Activated naive CD8-positive, alpha-beta T cell treated with anti-CD3 and anti-CD28 coated beads, Interleukin-2, amount 10 ng/mL, durations not matched to agents 7 days and 5 days (primary cell): ENCODE measurements at places on chromosomes 11 and 22. TPM values are rescaled to one million over a fixed set of nuclear protein-coding genes. Genes with fewer than 3 reads are reported as not detected.
A peak's percentile ranks its signal among the peaks of the same experiment; 100 is the strongest.

DNA sequence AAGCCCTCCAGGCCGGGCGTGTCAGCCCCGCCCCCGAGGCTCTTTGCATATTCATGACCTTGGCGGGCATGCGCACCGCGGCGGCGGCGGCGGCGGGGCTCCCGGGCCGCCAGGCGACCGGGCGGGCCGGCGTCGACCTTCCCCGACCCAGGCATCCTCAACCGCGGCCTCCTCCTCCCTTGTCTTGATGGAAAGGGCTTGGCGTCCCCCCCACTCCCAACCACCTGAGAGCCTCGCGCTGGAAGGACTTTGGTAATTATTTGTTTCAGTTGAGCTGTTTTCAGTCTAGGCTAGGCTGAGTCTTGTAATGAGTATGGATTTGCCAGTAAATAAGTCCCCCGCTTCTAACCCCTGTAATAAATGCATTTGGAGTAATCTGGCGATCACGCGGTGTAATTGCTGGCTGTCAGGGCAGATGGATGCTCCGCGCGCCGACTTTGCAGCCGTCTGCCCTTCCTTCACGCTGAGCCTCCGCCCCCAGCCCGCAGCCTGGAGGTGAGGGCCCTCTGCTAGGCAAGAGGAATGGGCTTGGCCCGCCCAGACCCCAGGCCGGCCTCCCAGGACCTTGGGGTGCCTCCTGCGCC lies 25.2 kb downstream of the FLRT1 start:
- DNase-seq, result peak; percentile 79

DNA sequence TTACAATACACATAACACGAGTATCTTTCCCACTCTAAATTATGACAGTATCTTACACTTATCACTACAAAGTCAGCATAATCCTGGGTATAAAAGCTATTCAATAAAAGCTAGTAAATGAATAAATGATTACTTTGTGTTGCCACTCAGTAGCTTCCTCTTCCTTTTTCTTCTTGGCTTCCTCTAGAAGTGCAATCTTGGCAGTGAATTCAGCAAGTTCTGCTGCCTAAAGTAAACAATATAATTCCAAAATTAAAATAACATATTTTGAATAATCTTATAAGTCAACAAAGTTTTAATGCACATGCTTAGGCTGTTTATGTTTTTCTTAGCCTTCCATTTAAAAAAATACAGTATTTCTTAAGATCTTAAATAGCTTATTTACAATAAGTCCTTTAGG lies 60.4 kb downstream of the RDX start:
- no peak for DNase-seq

DNA sequence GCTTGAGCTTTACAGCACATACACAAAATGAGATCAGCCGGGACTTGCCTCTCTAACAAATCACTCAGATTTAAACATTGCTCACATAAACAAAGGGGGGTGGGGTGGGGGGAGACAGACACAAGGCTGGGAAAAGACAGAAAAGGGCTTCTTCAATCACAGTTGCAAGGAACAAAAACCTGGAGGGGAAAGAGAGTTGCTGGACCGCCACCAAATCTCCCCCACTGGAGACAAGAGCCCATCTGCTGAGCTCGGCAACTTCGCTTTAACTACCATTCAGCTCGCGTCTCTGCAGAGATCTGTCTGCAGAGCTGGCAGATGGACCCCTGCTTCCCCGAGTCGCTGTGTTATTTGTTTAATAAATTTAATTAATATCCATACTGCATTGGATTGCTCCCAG lies 165.0 kb downstream of the RCN1 start:
- no peak for DNase-seq

GRCh38 chr11:13713982-13714381 lies 45.5 kb downstream of the FAR1 start:
- no peak for DNase-seq

DNA sequence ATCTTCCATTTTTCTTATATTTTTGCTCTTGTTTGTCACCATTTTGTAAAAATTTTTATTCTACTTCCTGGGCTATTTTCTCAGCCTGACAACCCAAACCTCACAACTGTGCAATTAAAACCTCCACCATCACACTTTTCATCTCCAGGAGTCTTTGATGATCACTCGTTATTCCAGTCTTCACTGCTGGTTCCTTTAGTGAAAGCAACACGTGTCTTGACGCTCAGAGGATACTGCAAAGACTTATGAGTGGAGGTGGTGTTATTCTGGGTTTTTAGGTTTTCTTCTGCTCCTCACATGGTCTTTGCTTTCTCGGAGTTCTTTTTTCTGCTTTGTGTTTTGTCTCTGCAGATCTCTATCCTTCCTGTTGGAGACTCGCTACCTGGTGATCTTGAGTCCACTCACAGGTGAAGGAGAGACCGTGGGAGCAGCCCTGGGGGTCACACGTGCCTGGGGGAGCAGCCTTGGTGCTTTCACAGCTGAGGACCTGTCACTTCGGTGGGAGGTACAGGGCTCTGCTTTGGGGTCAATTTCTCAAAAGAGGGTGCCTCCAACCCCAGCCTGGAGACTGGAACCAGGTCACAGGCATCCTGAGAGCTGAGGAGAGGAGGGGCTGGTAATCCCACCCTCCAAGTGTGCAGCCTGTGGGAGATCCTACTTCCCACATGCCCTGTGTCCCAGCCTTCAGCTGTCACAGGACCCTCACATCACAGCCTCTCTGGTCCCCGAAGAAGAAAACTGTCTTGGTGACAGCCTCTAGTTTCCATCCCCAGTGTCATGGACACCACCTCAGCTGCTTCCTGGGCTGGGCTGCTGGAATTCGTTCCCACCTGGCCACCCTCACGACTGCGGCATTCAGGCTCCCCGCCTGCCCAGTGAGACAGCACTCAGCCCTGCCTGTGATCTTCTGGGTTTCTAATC lies 11.0 kb downstream of the SULT4A1 start:
- DNase-seq, result no peak

DNA sequence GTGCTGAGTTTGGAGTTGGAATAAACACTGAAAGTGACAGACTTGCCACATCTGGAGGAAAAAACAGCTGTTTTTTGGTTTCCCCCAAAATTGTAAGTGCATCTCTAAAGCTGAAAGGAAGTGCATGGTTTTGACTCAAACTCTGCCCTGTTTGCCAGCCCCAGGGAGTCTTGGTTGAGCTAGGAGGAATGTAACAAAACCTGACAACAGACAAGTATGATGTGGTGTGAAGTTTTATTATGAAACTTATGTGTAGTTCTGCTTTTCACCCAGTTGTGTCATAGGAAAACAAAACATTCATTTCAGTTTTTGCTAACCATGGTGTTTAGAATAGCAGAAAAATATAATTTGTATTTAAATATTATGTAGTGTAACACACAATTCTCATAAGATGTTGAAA lies 31.7 kb upstream of the PDE3B start:
- DNase-seq, result no peak

- DNase-seq, result no peak
These were observed 17.1 kb downstream of the TENM4 start for GRCh38 chr11:79423736-79424135.

GRCh38 chr11:12222055-12222792 lies 111.8 kb downstream of the MICAL2 start:
- no peak for DNase-seq

- DNase-seq, result no peak
These were observed 33.4 kb downstream of the ARFGAP2 start for GRCh38 chr11:47143322-47143721.

DNA sequence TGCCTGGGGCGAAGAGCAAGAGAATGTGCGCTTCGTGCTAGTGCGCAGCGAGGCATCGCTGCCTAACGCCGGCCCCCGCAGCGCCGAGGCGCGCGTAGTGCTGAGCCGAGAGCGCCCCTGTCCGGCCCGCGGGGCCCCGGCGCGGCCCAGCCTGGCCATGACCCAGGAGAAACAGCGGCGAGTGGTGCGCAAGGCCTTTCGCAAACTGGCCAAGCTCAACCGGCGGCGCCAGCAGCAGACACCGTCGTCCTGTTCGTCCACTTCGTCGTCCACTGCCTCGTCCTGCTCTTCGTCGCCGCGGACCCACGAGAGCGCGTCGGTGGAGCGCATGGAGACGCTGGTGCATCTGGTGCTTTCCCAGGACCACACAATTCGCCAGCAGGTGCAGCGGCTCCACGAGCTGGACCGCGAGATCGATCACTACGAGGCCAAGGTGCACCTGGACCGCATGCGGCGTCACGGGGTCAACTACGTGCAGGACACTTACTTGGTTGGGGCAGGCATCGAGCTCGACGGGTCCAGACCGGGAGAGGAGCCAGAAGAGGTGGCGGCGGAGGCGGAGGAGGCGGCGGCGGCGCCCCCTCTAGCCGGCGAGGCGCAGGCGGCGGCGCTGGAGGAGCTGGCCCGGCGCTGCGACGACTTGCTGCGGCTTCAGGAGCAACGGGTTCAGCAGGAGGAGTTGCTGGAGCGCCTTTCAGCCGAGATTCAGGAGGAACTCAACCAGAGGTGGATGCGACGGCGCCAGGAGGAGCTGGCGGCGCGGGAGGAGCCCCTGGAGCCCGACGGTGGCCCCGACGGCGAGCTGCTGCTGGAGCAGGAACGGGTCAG lies 1.0 kb downstream of the RASSF10 start:
- peak; percentile 31 for DNase-seq

Gene MMP3
- not detected for total RNA-seq

Gene FAM181B
- total RNA-seq, result not detected
